ENCODE measurements at places on chromosomes 5 and 9.

GRCh38 chr5:104942735-104943134 is 1380.1 kb upstream of the NUDT12 start:
- no peak for DNase-seq

GRCh38 chr5:115069087-115069968 is 100.4 kb downstream of the TRIM36 start:
- DNase-seq, result no peak

- DNase-seq, result no peak
Observed at GRCh38 chr5:67831048-67831447, 384.5 kb upstream of the PIK3R1 start.

- DNase-seq, result peak; percentile 57
Observed at GRCh38 chr5:179530069-179530998, 20.0 kb upstream of the RUFY1 start.

GRCh38 chr9:96061293-96061987 is 185.9 kb downstream of the ERCC6L2 start:
- peak; percentile 24 for DNase-seq

GRCh38 chr5:11985993-11986392 is 81.7 kb upstream of the CTNND2 start:
- DNase-seq, result no peak

GRCh38 chr5:106755066-106755465 is 915.7 kb downstream of the EFNA5 start:
- DNase-seq, result no peak

DNA sequence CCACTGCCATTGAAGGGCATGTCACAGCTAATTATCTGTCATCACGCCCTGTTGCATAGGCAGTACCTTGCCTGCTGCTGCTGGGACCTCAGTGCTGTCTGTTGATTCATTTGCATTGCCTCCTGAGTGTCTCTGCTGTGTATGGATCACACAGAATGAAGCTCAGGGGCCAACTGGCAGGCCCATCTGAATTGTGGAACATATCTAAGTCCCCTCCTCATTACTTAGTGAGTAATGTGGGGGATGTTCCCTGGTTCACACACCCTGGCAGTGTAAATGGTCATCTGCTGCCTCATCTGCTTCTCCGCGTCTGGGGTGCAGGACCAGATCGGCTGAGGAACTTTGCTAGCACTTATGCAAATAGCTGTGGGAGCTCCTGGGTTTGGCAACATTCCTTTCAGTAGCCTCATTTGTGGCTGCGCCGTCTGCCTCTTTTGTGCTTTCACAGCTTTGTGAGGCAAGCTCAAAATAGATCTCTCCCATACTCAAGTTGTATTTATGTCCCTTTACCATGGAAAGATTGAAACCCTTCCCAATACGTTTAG is 25.4 kb downstream of the TYRP1 start:
- DNase-seq, result no peak

GRCh38 chr5:40167283-40167682 is 512.4 kb upstream of the PTGER4 start:
- DNase-seq, result no peak

DNA sequence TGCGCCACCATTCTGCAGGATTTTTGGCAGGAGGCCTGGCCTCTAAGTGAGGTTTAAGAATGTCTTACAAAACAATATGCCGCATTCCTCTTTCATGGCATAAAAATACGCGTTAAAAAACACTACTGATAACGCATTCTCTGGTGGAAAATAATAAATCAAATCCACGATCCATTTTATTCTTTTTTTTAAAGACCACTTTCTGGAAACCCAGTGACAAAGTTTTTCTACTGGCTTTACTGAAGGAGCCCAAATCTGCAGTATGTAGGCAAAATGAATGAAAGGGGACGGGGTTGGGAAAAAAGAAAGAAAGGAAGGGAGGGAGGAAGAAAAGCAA is 2.0 kb downstream of the SV2C start:
- DNase-seq, result no peak

DNA sequence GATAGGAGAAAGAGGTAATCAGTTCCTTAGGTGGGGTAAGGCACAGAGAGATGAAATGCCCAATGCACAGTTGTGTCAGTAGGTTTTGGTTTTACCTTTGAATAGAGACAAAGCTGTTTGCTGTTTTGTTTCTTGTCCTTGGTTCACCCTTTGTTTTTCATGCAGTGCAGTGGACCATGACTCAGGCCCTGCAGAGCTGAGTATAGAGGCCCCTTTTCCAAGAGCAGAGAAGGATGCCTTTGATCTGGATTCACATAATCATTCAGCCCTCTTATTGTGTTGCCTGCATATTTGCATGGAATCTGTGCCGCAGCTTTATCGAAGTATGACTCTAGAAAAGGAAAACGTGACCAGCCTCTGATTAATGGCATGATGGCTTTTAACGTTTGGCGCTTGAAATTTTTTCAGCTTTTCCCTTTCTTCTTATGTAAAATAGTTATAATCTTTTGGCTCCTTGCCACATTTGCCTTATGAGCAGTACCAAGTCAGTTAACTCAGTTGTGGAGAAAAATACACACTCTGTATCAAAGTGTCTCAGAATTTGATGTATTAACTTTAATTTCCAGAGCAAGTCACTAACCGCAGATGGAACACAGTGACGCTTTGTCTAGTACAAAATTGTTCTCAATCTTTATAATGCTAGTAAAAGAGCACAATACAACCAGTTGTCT is 197.6 kb downstream of the KDM4C start:
- DNase-seq, result no peak

DNA sequence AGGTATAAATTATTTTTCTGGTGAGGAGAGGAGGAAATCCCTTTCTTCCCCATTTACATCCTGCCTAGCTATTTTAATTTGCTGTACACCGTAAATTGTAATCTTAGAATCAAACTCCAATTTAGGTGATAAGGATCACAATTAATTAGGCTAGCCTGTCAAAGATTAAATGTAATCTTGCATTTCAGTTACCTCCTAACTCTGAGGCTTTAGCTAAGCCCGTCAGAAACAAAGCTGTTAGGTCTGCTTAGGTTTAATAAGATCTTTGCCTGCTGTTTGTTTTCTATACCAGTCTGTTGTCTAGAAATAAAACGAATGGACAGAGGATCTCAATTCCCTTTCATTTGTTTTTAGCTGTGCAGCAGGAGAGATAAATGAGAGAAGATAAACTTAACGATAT is 51.5 kb downstream of the PIK3R1 start:
- no peak for DNase-seq

GRCh38 chr5:106185661-106186081 is 1485.1 kb downstream of the EFNA5 start:
- DNase-seq, result no peak

GRCh38 chr9:32525709-32526030 is 326 bp downstream of the RIGI start:
- DNase-seq, result no peak

DNA sequence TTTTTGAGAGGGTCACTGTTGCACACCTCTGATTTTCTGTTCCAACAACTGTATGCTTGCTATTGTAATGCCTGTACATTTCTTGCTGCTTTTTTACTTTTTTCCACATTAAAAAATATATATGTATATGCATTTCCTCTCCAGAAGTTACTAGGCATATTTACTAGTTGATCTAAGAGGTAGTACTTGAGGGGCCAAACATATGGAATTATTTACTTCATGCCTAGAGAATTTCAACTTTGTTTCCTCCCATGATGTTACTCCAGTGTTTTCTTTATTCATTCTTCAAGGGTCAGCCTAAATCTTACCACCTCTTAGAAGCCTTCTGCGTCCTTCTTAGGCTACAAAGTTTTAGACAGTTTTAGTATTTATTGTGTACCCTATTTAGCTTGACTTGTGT is 122.7 kb downstream of the NMUR2 start:
- DNase-seq, result no peak

DNA sequence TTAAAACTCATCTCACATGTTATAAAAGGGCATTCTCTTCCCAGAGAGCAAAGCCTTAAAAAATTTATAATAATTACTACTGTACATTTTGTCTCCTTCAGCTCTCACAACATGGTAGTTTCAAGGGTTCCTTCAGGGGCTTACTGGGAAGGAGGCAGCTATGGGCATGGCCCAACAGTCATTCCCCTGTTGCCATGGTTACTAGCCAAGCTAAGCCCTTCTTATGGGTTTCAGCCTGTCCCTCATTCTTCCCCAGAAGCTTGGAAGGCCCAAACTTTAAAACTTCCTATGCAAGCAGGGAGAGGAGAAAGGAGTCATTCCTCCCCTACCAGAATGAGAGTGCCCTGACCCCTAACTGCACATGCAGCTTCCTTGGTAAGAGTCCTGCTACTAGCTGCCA is 82.2 kb upstream of the CNTLN start:
- no peak for DNase-seq

- DNase-seq, result no peak
Observed at GRCh38 chr5:98786191-98786853, 12.9 kb downstream of the RGMB start.

- DNase-seq, result no peak
Observed at GRCh38 chr5:97019435-97020117, 83.7 kb downstream of the LNPEP start.

- DNase-seq, result no peak
Observed at GRCh38 chr9:121650217-121651007, 1.0 kb upstream of the DAB2IP start.

- no peak for DNase-seq
Observed at GRCh38 chr9:130265431-130266235, at the start of gene HMCN2. HMCN2 (plus strand) TSS chr9:130265760; CDS start chr9:130265879, 119 bp downstream.

DNA sequence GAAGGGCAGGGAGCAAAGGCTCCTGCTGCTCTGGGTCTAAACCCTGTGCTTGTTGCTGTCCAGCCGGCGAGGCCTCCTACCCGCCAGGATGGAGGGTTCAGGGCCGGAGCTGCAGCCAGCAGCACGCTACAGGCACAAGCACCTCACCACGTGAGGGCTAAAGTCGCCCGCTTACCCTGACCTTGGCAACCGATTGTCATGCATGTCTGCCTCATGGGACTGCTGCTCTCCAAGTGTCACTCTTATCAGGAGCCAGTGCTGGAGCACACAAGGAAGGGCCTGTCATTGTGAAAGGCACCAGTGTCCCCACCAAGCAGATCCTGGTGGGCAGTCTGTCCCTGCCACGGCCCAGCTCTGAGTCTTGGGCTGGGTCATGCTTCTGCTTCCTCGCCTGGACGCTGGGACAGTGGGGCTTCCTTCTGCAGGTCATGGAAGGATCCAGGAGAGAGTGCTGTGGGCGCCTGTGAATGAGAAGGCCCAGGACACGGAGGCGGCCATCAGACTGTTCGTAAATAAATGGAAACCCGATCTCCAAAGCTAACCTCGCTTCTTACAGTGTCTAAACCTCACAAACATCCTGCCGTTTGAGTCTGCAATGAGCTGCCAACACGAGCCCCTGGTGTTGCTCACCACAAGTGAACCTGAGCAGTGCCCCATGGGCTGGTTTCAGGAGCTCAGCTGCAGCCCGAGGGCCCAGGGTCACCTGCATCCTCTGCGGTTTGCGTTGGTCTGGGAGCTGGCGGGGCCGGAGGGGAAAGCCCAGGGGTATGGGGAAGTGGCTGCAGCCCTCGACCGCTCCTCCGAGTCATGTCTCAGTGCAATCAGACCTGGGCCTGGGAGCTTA is 58.2 kb upstream of the RXRA start:
- DNase-seq, result no peak

DNA sequence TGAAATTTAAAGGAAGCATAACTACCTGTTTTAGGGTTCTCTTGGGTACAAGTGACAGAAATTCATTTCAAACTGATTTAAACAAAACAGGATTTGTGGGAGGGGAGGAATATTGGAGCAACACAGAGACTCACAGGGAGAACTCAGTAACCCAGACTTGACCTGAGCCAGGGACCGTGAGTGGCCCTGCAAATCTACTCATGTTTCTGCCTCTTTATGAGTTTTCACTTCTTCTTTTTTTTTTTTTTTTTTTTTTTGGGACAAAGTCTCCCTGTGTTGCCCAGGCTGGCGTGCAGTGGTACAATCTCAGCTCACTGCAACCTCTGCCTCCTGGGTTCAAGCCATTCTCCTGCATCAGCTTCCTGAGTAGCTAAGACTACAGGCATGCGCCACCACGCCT is 405.6 kb upstream of the ZNF608 start:
- DNase-seq, result no peak

DNA sequence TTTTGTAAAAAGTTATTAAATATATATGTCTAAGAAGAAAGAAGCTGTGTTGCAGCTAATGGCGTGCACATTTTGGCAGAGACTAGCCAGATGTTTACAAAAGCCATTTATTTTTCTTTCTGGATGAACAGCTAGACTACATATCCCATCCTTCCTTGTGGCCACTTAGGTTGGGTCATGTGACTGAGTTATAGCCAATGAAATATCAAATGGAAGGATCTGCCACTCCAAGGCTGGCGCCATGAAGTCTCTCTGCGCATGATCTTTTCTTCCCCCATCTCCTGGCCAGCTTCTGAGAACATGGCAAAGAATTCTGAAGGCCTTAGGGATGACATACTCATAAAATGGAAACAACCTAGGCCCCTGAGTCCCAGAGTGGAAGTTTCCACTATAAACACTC is 244.2 kb upstream of the DAB2 start:
- DNase-seq, result no peak

- DNase-seq, result no peak
Observed at GRCh38 chr5:17425385-17426070, 72.5 kb upstream of the TAF11L2 start.

DNA sequence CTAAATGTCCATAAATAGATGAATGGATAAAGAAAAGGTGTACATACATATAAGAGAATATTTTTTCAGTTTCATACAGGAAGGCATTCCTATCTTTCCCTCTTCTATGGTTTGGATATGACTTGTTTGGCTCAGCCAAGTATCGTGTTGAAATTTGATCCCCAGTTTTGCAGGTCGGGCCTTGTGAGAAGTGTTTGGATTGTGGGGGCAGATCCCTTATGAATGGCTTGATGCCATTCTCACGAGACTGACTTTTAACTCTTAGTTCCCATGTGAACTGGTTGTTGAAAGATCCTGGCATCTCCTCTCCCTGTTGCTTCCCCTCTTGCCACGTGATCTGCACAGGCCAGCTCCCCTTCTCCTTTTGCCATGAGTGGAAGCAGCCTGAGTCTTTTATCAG is 421.1 kb upstream of the FTMT start:
- DNase-seq, result no peak

- DNase-seq, result no peak
Observed at GRCh38 chr9:84277646-84278045, 62.9 kb downstream of the SLC28A3 start.

DNA sequence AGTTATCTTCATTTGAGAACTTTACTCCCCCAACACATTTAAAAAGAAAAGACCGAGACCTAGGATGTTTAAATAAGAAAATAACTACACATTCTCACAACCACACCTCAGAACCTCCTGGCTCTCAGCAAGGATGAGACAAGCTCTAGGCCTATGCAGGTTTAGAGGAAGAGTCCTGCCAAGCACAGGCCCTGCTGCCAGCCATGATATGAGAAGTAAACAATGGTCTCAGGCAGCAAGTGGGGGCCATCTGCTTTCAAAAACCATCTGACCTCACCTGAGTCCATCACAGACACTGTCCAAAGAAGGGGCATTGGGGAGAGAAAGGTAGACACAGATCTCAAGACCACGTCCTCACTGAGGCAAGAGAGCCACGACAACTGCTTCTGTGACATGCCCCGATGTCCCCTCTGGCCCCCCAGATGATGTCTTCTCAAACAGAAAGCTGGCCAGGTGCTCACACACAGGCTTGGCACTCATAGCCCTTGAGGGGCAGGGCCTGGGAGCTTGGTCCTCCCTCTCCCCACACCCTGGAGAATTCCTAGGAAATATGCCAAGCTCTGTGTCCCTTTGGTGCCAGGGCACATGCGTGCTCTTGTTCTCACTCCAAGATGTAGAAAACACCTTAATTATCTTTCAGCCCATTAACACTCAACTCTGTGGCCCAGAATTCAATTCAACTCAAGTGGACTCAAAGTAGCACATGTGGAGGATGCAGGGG is 150.4 kb downstream of the FSTL4 start:
- DNase-seq, result no peak
